Stimulated activated CD4-positive, alpha-beta T cell treated with anti-CD3 and anti-CD28 coated beads, Interleukin-4, amount 100 ng/mL, for 24 hours (primary cell): ENCODE measurements at places on chromosomes 16 and 17.

DNA sequence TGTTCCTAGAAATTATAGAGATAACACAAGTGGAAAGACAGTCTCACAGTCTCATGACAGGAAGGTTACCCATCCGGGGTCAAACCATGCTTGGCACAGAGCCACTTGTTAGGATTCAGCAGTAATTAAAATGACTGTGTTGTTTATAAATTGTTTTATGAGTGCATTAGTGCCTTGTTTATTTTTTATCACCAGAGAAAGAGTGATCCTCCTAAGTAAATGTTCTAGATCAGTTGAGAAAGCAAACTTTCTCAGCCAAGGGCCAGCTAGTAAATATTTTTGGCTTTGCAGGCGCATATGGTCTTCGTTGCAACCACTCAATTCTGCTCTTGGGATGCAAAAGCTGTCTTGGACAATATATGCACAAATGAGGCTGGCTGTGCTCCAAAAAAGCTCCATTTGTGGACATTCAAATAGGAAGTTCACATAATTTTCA, 253.9 kb upstream of the CACNG5 start:
- DNase-seq, result no peak

DNA sequence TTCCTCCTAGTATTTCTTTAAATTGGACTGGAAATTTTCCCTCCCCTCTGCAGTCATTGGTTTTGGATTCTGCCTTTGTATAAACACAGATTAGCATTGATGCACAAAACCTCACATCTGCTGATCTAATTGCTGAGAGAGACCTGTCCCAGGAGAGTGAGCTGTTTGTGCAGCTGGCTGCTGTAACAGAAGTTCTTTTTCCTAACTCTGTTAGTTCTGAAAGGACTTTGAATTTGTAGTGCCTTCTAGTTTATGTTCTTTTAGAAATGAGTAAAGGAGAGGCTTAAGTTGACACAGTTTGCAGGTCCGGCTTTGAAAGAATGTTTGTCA, 45.2 kb upstream of the KPNB1 start:
- no peak for DNase-seq

- no peak for DNase-seq
These were observed 200.9 kb downstream of the SLC39A11 start for GRCh38 chr17:72891627-72892026.

- no peak for DNase-seq
These were observed 32.5 kb upstream of the ZCCHC14 start for GRCh38 chr16:87525352-87525751.

DNA sequence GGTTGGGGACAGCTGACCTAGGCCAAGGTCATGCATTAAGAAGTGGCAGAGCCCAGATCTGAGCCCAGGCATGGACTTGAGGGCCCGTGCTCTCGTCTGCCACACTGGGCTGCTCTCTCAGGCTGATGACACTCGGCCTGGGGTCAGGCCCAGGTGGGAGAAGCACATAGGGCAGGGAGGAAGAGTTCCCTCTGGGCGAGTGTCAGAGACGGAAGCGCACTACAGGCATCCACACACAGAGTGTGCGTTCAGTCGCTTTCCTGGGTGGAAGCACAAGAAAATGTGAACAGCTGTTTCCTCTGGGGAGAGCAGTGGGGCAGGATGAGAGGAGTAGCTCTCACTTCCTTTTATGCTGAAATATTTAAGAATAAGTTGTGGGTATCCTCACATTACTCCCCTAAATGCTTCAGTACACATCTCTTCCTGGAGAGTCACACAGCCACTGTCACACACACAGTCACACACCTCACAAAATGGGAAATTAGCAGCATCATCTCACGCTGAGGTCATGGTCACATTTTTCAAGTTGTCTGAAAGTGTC, 59.7 kb downstream of the B9D1 start:
- DNase-seq, result no peak

GRCh38 chr16:50830698-50831097, 88.8 kb downstream of the CYLD start:
- no peak for DNase-seq

GRCh38 chr17:7083592-7083991, 3.5 kb upstream of the CLEC10A start:
- DNase-seq, result no peak

- no peak for DNase-seq
These were observed 40.2 kb downstream of the MED13 start for GRCh38 chr17:62024866-62025265.

DNA sequence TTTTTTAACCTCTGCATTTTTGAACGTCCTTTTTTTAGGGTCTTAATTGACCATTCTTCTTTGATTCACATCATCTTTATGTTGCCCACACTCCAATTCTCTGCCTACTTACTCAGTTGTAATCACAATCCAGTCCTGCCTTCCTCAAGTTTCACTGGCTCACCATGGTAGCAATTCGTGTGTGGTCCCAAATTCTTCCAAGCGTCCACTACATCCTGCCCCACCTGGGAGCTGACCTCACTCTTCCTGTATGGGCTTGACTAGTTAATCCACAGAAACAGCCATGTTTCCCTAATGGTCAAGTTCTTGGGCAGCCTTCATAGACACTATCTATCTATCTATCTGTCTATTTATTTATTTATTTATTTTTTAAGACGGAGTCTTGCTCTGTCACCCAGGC, 7.1 kb downstream of the TLCD2 start:
- no peak for DNase-seq

DNA sequence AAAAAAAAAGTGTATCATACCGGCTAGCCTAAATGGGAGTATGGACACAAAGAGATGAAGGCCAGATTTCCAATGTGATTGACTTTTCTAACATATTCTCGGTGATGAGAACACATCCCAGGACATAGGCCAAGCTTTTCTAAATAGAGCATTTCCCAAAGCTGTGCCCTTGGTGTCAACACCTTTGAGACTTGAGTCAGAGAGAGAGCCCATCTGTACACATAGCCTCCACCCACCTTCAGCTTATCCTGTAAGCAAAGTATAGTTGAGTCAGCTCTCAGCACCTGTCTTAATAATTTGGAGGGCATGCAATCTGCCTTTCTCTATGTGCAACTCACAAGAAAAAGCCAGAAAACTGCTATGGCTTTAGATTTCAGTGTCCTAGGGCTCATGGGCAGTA, 42.7 kb downstream of the SOX9 start:
- DNase-seq, result no peak

DNA sequence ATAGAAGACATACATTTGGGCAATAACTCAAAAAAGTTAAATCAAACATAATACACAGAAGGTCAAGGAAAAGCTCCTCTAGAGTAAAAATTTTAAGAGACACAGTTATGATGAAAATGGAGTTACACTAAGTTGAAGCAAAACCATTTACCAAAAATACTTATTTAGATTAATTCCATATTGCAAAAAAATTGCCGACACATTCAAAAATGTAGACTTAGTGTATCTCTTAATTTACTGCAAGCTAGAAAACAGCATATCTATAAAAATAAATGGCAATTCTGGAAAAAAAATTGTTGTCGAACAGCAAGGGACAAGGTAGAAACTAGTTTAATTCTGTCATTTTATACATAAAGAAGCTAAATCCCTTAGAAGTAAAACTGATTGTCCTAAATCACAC, 248.7 kb upstream of the KIF2B start:
- DNase-seq, result no peak

DNA sequence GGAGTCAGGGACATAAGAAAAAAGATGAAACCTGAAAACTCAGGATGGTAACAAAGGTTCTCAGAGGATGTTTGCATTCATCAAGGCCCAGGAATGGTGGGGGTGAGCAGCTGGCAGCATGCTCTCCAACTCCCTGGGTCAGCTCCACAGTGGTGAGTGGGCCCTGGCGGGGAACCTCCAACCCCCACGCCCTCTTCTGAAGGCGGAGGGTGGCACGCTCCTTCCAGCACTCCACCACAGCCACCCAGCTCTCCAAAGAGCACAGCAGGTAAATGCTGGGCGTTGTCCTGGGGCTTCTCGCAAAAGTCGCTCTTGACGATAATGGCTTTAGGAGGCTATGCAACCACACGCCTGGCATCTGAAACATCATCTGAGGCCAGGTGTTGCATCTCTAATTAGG, 173.8 kb downstream of the C16orf78 start:
- no peak for DNase-seq

DNA sequence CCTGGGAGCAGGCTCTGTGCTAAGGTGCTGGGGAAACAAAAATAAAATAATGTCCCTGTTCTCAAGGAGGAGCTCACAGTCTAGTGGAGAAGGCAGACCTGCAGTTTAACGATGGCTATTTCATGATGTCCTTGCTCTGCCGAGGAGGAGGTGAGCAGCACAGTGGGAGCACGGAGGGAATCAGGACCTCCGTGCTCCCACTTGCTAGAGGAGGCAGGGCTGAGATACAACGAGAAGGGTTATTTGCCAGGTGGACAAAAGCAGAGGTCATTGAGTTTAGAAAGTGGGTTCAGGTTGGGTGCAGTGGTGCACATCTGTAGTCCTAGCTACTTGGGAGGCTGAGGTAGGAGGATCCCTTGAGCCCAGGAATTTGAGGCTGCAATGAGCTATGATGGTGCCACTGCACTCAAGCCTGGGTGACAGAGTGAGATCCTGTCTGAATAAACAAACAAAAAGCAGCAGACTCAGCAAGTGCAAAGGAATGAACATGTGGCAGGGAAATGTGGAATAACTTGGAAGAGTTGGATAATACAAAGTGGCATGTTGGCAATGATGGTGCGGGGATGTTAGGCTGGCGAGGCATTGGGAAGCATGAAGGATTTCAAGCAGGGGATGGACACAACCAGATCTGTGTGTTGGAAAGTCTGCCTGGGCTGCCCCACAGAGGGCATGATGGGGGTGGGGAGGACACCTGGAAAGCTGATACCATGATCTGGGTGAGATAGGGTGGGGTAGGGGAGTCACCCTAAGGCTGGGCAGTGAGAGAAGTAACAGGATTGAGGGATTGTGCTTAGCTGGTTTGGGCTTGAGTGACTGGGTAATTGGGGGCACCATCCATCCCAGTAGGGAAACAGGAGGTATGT, 12.8 kb upstream of the TNS4 start:
- no peak for DNase-seq

- no peak for DNase-seq
These were observed 14.7 kb downstream of the TMEM11 start for GRCh38 chr17:21199311-21199710.

DNA sequence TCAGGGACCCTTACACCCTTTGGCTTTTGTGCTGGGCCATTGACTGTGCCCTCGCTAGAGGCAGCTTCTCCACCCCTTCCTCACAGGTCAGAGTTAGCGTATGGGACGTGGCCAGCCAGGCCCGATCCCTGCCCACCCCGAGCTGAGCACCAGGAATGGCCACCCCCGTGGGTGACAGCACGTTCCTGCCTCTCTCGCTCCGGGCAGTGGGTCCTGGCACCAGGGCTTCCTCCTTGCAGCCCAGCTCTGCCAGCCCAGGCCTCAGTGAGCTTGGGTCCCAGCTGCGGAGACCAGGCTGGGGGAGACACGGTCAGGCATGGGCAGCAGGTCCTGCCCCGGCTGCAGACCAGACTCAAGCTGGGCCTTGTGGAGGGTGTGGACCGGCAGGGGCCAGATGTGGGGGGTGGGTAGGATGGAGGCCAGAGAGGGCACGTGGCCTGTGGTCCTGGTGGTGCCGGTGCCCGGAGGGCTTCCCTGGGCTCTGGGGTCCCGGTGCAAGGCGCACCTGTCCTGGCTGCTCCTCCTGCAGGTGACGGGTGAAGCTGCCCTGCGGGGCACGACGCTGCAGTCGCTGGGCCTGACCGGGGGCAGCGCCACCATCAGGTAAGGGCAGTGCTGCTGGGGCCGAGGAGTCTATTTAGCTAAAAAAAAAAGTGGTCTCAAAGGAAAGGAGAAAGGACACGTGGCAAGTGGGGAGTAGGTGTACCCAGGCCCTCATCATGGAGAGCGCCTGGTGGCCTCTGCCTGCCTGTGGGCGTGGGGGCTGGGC, 18.2 kb downstream of the ASPSCR1 start:
- DNase-seq, result no peak

DNA sequence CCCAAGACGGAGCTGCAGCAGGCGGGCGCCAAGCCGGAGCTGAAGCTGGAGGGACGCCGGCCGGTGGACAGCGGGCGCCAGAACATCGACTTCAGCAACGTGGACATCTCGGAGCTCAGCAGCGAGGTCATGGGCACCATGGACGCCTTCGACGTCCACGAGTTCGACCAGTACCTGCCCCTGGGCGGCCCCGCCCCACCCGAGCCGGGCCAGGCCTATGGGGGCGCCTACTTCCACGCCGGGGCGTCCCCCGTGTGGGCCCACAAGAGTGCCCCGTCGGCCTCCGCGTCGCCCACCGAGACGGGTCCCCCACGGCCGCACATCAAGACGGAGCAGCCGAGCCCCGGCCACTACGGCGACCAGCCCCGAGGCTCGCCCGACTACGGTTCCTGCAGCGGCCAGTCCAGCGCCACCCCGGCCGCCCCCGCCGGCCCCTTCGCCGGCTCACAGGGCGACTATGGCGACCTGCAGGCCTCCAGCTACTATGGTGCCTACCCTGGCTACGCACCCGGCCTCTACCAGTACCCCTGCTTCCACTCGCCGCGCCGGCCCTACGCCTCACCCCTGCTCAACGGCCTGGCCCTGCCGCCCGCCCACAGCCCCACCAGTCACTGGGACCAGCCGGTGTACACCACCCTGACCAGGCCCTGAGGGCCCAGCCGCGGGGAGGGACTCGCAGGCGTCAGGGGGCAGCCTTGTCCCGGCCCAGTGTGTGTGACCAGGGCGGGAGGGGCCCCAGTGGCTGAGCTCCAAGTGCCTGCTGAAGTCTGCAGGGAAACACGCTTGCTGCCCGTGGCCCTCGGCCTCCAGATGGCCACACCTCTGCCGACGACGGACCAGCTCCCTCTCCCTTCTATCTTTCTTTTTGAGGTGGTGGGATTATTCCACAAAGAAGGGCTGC, 3.4 kb downstream of the SOX8 start:
- no peak for DNase-seq
